Left colon (tissue), 2 donors: ENCODE measurements at places on chromosomes 2 and 18.

DNA sequence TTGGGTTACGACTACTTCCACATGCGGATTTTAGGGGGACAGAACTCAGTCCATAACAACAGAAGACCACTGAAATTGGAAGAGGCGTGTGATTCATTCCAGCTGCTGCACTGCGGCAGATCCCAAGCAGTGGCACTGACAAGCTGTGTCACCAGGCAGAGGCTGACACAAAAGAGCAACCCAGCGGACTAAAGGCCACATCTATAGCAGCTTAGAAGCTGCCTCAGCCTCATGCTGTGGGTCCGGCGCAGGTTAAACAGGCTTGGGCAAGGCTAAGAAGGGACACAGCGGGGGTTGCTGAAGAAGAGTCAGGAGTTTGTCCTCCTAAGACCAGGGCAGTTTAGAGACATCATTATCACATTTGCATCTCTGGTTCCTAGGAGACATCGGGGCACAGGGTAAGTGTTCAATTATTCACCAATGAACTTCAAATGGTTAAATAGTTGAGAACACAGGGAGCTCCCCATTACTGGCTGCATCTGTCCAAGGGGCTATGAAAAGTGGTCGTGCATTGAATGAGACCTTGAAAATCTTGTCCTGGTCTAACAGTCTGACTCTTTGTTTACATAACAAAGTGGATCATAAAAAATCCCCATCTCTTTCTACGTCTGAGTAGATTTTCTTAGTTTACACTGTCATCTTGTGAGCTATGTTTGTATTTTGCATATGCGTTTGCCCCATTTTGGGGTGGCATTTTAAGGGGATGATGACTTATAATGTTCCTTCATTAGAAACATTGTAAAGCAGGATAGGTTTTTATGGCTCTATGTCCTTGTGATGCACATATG, 162.3 kb upstream of the TRIB2 start:
- DNase-seq, result no peak

DNA sequence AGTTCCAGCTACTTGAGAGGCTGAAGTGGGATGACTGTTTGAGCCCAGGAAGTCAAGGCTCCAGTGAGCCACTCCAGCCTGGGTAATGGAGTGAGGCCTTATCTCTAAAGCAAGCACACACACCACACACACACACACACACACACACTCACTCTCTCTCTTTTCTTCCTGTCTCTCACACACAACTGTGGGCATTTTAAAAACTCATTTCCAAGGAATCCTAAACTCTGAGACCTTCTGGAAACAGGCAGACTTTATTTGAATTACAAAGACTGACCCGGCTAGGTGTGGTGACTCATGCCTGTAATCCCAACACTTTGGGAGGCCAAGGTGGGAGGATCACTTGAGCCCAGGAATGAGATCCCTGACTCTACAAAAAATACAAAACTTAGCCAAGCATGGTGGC, 21.3 kb downstream of the WDSUB1 start:
- DNase-seq, result no peak

- no peak for DNase-seq
Measured at GRCh38 chr18:9827211-9827792, 58.5 kb upstream of the TXNDC2 start.

- DNase-seq, result no peak
Measured at GRCh38 chr2:168427451-168427850, 28.6 kb upstream of the CERS6 start.

DNA sequence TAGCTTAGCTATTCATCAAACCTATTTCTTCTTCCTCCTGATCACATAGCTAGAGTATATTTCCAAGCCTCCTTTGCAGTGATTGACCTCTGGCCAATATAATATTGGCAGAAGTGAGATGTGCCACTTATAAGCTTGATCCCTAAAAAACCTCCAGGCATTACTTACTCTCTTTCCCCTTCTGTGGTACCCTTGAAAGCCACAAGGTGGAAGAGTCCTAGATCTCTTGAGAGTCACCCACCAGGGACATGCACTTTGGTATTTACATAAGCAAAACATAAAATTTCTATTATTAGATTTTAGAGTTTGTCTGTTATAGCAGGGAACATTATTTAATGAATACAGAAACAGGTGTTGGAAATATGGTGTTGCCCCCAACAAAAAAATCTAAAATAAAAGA, 112.0 kb downstream of the EXOC6B start:
- DNase-seq, result no peak

DNA sequence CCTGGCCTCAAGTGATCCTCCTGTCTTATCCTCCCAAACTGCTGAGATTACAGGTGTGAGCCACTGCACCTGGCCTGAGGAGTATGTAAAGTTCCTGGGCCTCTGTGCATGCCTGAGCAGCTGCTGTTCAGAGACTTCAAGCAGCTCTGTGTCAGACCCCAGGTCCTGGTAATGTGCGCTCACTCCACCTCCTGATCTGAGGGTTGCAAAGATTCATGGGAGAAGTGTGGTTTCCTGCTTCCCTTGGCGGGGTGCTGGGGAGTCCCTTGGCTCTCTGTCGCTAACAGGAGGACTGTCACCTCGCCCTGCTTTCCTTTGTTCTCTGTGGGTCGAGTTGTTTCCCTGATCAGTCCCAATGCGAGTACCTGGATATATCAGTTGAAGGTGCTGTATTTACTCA, 8.6 kb upstream of the IL36A start:
- no peak for DNase-seq

DNA sequence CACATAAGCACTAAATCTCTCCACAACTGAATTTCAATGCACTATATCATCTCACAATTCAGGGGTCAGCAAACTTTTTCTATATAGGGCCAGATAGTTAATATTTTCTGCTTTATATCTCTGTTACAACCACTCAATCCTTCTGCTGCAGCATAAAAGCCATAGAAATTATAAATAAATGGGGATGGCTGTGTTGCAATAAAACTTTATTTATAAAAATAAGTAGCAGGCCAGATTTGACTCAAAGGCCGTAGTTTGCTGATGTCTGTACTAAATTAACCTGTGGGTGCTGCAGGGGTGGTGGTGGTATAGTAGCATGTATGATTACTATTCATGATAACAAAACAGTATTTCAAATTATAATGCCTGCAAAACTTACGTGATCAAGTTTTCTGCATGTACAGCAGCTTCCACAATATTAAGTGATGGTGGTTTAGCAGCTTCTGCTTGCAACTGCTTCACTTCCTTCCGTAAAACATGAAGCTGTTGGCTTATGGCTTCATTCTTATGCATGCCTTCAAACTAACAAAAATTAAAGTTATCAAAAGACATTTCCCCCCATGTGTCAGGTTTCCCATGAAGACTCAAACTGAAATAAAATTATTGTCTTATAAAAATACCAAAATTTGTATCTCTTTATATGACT, 64.1 kb downstream of the SIGLEC15 start:
- no peak for DNase-seq

- no peak for DNase-seq
Measured at GRCh38 chr2:104332731-104333130, 521.2 kb upstream of the POU3F3 start.

DNA sequence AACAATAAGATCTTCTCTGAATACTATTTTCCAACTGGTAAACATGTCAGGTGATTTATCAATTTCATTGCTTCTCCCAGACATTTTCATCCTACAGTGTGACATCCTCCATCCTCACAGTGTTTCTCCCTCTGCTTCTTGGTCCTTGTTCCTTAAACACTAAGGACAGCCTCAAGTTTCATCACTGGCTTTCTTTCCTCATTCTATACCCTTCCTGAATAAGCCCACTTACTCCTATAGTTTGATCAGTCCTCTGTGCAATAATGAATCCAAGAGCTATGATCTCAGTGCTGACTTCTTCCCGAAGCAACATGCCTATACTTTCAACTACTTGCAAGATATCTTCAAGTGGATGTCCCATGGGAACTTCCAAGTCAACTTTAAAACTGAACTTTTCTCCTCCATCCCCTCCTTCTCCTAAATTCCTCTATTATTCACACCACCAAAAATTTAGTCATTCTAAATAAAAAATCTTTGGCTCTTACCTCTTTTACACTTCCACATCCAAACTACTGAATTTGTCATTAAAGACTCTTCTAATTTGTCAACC, 87.6 kb downstream of the FAM228A start:
- DNase-seq, result no peak

GRCh38 chr2:10084223-10084865, 4.1 kb upstream of the CYS1 start:
- no peak for DNase-seq

- peak; percentile 59 for DNase-seq
Measured at GRCh38 chr2:10278029-10278762, 24.5 kb upstream of the HPCAL1 start.

DNA sequence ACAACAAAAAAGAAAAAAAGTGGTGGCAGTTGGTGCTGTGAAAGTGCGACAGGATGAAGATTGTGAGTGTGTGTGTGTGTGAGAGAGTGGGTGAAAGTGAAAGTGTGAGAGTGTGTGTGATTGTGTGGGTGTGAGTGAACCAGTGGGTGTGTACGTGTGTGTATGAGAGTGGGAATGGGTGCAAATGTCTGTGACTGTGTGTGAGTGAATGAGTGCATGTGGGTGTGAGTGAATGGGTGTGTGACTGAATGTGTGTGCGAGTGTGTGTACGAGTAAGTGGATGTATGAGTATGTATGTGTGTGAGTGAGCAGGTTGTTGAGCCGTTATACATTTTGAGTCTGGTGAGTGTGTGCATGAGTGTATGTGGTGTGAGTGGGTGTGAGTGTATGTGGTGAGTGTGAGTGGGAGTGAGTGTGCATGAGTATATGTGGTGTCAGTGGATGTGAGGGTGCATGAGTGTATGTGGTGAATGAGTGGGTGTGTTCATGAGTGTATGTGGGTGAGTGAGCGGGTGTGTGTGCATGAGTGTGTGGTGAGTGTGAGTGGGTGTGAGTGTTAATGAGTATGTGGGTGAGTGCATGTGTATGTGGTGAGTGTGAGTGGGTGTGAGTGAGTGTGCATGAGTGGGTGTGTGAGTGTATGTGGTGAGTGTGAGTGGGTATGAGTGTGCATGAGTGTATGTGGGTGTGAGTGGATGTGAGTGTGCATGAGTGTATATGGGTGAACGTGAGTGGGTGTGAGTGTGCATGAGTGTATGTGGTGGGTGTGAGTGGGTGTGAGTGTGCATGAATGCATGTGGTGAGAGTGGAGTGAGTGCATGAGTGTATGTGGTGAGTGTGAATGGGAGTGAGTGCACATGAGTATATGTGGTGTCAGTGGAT, 69.3 kb upstream of the HPCAL1 start:
- DNase-seq, result no peak

GRCh38 chr2:44753552-44754285, 187.8 kb upstream of the SIX3 start:
- no peak for DNase-seq

DNA sequence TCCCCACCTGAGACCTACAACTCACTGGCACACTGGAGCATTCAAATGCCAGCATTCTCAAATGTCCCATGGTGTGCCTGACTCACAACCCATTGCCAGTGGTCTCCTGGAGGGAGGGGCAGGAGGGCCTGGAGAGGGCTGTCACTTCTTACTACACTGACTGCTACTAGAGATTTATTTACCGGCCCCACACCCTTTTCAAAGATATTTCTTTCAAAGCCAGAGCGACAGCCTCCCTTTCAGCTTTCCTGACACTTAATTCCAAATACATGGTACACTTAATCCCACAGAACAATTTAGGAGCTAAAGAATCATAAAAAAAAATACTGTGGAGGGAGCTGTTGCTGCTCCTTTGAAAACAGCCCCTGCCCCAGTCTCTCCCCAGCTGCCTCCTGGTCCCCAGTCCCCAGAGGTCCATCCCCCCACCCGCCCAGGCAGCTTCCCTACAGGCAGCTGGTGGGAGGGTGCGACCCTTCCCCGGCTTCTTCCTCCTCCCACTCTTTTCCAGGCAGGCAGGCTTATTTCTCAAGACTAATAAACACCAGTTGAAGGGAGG, 129.1 kb upstream of the SMAD2 start:
- DNase-seq, result peak; percentile 17

DNA sequence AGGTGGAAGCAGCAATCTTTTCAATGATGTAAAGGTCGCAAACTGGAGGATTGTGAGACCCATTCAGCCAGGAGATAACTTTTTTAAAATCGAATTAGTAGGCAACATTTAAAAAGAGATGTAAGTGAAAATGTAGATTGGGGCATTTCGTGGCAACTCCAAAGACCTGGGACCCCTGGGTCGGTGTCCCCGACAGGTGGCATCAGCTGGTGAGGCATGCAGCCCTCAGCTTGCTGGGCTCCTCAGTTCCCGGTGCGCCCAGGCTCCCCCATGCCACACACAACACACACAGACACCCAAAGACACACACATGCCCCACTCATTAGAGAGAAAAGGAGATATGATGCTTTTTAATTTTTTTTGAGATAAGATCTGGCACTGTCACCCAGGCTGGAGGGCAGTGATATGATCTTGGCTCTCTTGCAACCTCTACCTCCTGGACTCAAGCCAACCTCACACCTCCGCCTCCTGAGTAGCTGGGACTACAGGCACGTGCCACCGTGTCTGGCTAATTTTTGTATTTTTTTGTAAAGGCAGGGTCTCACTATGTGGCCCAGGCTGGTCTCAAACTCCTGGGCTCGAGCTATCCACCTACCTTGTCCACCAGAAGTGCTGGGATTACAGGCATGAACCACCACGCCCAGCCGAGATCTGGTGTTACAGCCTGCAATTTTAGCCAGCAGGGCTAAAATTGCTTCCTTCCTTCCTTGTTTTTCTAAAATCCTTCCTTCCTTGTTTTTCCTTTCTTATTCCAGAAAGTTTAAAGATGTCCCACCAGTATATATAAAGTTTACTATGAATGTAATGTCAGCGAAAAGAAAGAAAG, 122.6 kb upstream of the EPAS1 start:
- DNase-seq, result peak; percentile 42

DNA sequence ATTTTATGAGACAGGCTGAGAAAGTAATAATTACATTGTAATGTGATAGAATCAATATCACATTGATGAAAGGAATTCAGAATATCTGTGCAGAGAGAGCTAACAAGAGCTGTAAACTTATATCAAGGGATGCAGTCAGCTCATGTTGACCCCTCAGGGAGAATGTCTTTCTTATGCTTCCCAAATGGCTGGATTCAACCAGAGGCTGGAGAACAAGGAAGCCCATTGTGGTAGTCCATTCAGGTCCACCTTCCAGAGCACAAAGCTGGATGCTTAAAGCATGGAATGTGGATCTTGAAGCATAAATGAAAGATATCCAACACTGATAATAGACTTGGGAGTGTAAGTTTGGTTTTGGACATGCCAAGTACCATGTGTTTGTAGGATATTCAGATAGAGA, 220.0 kb downstream of the FIGN start:
- no peak for DNase-seq

DNA sequence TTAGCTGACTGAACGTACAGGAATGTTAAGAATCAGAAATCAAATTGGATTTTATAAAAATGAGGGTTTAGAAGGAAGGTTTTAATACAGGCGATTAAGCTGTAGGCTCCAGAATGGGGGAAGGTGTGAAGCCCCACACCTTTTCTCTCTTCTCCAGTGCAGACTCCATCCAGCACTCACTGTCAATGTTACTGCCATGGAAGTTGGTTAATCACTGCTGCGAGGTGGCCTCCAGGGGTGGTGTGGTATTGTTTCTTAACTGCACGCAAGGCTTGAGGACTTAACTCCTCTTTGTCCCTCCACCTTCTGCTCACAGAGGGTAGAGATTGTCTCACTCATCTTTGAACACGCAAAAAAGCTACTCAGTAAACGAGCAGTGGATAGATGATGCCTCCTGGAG, 26.9 kb upstream of the YWHAQ start:
- DNase-seq, result no peak
